ENCODE measurements at places on chromosomes 6 and 20. TPM values are rescaled to one million over a fixed set of nuclear protein-coding genes. Genes with fewer than 3 reads are reported as not detected.
A peak's percentile ranks its signal among the peaks of the same experiment; 100 is the strongest.

DNA sequence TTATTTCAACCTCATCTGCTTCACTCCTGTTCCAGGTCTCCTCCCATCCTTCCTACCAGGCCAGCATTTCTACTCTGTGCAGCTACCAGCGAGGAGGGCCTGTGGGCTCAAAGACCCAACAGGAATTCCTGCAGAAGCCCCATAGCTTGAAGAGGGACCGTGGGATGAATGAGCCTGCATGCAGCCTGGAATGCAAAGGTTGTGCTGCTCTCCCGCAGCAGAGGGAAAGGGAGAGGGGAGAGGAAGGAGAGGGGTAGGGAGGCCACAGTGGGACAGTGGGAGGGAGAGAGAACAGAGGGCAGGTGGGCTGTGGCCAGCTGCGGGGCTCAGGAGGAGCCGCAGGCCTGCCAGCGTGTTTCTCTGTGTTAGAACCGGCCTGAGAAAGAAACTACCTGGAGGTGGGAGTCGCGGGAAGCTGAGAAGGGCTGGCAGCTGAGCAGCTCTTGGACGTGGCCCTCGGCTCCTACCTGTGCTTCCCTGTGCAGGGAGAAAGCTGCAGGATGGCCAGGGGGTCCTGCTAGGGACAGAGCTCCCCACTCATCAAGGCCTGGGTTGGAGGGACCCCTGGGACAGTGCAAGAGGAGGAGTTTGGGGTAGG is 66.1 kb upstream of the MLN start:
- no peak overlapping the region for H3K27ac ChIP-seq
- no peaks in the 10 kb centered on the region for H3K4me1 ChIP-seq
- H3K27me3 ChIP-seq = no peaks in the 10 kb centered on the region
- no peak for DNase-seq
- no peak overlapping the region for H3K4me3 ChIP-seq
- H3K36me3 ChIP-seq = no peaks in the 10 kb centered on the region

GRCh38 chr20:38007526-38007925 is 25.7 kb downstream of the TTI1 start:
- H3K4me3 ChIP-seq = no peak overlapping the region
- no peaks in the 10 kb centered on the region for H3K27me3 ChIP-seq
- DNase-seq = no peak
- no peaks in the 10 kb centered on the region for H3K4me1 ChIP-seq
- H3K36me3 ChIP-seq = no peaks in the 10 kb centered on the region
- no peak overlapping the region for H3K27ac ChIP-seq

GRCh38 chr20:53491462-53491861 is 102.2 kb downstream of the ZNF217 start:
- no peaks in the 10 kb centered on the region for H3K4me1 ChIP-seq
- H3K36me3 ChIP-seq = no peaks in the 10 kb centered on the region
- no peak for DNase-seq
- H3K4me3 ChIP-seq = no peak overlapping the region

GRCh38 chr6:31202259-31203166 is 32.0 kb upstream of the POU5F1 start:
- no peaks in the 10 kb centered on the region for H3K27me3 ChIP-seq
- peaks cover 41% of the 10 kb centered on the region for H3K4me1 ChIP-seq
- peak overlapping the region; percentile 73 for H3K27ac ChIP-seq

DNA sequence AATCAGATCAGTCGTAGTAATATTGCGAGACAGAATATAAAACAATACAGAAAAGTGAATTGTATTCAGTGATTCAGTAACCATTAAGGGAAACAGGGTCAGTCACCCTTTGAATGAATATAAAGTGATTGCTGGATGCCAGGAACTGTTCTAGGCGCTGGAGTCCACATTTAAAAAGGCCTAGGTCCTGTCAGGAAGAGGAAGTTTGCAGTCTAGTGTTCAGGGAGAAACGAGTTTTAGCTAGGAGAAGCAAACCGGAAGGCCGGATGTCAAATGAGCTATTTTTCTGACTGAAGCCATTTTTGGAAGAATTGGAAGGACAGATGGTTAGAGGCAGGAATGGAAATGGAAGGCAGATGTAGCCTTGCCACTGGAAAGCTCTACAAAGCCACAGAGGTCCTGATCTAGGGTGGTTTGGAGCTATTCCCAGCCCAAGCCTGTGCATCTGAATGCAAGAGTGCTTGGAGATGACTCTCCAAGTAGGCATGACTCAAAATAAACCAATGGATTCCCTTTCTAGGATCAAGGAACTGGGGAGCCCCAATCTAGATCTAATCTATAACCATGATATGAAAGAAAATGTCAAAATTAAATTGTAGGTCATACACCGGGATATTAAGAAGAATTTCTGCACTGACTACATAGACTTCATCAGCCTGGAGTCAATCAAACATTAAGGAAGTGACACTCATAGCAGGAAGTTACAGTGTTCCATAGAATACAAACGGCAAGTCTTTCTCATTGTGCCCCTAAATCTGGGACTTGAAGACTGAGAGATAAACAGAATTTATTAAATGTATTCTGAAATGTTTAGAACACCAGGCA is 36.8 kb upstream of the CDKAL1 start:
- no peaks in the 10 kb centered on the region for H3K27me3 ChIP-seq
- no peaks in the 10 kb centered on the region for H3K4me1 ChIP-seq
- H3K27ac ChIP-seq = no peak overlapping the region
- H3K4me3 ChIP-seq = no peak overlapping the region
- no peaks in the 10 kb centered on the region for H3K36me3 ChIP-seq

DNA sequence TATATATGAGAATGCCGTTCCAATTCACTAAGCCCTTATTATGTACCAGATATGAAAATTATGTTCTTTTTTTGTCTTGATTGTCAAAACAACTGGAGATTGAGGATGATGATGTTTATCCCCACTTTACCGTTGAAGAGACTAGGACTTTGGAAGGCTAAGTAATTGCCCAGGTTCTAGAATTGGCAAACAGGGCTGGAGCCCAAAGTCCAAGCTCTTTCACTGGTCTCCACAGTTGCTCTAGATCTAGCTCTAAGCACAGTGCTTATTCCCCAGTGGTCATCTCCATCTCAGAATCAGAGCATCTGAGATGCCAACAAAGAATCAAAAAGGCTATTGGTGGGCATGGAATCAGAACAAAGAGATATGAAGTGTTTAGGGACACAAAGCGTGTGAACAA is 215.3 kb upstream of the FOXA2 start:
- DNase-seq = no peak
- no peaks in the 10 kb centered on the region for H3K4me1 ChIP-seq
- H3K36me3 ChIP-seq = no peaks in the 10 kb centered on the region
- no peak overlapping the region for H3K27ac ChIP-seq

GRCh38 chr20:836190-836589 is 2.7 kb downstream of the FAM110A start:
- no peaks in the 10 kb centered on the region for H3K36me3 ChIP-seq
- no peaks in the 10 kb centered on the region for H3K27me3 ChIP-seq
- no peak for DNase-seq
- H3K27ac ChIP-seq = no peak overlapping the region

DNA sequence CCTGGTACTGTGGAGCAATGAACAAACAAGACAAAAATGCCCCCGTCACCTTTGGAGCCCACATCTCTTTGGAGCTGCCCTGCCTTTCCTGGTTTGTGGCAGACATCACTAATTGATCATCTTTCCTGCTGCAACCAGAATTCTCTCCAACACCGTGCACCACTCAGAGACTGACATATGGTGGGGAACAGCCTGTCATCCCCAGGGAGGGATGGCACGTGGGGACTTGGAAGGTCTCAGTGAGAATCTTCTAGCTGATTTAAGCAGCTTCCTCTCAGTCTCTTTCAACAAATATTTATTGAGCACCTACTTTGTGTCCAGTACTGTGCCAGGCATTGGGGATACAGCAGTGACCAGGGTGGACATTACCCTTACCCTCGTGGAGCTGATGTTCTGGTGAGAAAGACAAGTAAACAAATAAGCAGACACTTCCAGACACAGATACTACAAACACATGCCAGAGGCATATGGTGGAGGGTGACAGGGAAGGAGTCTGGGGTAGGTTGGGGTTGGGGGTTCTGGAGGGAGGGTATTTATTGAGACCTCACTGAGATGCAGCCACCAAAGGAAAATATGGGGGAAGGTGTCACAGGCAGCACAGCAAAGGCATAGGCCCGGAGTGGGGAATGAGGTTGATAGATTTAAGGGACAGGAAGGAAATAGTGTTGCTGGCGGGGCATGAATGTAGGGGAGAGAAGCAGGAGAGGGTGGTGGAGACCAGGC is 82.3 kb downstream of the CEBPB start:
- H3K36me3 ChIP-seq = no peaks in the 10 kb centered on the region
- H3K27ac ChIP-seq = no peak overlapping the region
- no peak overlapping the region for H3K4me3 ChIP-seq
- DNase-seq = no peak
- no peaks in the 10 kb centered on the region for H3K27me3 ChIP-seq

GRCh38 chr6:44474643-44475042 is 87.1 kb downstream of the CDC5L start:
- no peak overlapping the region for H3K4me3 ChIP-seq
- H3K36me3 ChIP-seq = no peaks in the 10 kb centered on the region
- H3K27ac ChIP-seq = no peak overlapping the region
- no peak for DNase-seq

- no peak overlapping the region for H3K27ac ChIP-seq
- H3K27me3 ChIP-seq = no peaks in the 10 kb centered on the region
- no peak for DNase-seq
- H3K36me3 ChIP-seq = no peaks in the 10 kb centered on the region
These were observed 9.3 kb downstream of the SDHAF4 start for GRCh38 chr6:70575899-70576495.

DNA sequence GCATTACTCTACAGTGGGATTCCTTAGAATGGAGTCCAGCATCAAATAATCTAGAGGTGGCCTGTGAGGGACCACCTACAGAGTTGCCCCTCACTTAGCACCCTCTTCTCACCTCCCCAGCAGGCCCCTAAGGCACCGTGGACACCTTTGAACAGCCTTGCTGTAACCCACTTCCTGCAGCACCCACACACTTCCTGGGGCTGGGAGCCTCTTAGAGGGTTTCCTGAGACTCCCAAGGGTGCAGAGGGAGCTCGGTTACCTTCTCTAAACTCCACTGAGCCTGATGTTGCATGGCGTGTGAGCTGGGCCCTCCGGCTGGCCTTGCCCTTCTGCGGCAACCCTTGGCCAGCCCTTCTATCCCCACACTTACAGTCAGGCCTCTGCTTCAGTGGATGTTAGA is 7.3 kb upstream of the SIRPG start:
- H3K4me1 ChIP-seq = peaks cover 73% of the 10 kb centered on the region
- peak overlapping the region; percentile 57 for H3K4me3 ChIP-seq
- DNase-seq = peak; percentile 69
- H3K36me3 ChIP-seq = no peaks in the 10 kb centered on the region
- no peaks in the 10 kb centered on the region for H3K27me3 ChIP-seq

GRCh38 chr6:140855520-140855919 is 1277.2 kb upstream of the GJE1 start:
- no peaks in the 10 kb centered on the region for H3K27me3 ChIP-seq
- no peak overlapping the region for H3K27ac ChIP-seq
- no peak for DNase-seq

- no peaks in the 10 kb centered on the region for H3K4me1 ChIP-seq
- H3K4me3 ChIP-seq = no peak overlapping the region
- no peaks in the 10 kb centered on the region for H3K36me3 ChIP-seq
These were observed 50.2 kb downstream of the STK35 start for GRCh38 chr20:2151858-2152281.

GRCh38 chr6:170284126-170284773 is 6.6 kb downstream of the DLL1 start:
- H3K4me1 ChIP-seq = peaks cover 9% of the 10 kb centered on the region
- H3K27ac ChIP-seq = no peak overlapping the region
- H3K36me3 ChIP-seq = no peaks in the 10 kb centered on the region
- H3K27me3 ChIP-seq = no peaks in the 10 kb centered on the region
- DNase-seq = no peak
- H3K4me3 ChIP-seq = no peak overlapping the region

GRCh38 chr6:130677312-130677711 is 149.9 kb upstream of the SMLR1 start:
- no peaks in the 10 kb centered on the region for H3K27me3 ChIP-seq
- no peaks in the 10 kb centered on the region for H3K4me1 ChIP-seq
- H3K36me3 ChIP-seq = no peaks in the 10 kb centered on the region
- DNase-seq = no peak

DNA sequence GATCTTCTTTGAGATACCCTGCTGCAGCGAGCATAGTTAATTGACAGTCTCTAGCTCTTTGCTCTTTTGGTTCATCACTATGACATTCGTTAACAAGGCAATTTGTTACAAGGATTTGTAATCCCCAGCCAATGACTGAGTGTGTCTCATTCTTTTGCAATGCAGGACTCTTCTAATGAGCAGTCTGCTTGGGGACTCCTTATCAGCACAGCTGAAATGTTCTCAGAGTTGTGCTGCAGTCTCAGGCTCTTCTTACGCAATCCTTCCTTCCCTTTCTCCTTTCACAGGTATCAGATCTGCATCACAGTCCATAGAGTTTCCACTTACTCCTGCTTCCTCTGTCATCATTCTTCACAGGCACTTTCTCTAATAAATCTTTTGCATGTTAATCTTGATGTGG is 161.2 kb upstream of the OGFRL1 start:
- no peaks in the 10 kb centered on the region for H3K36me3 ChIP-seq
- no peak for DNase-seq
- H3K4me3 ChIP-seq = no peak overlapping the region
- no peaks in the 10 kb centered on the region for H3K27me3 ChIP-seq
- H3K27ac ChIP-seq = no peak overlapping the region
- H3K4me1 ChIP-seq = no peaks in the 10 kb centered on the region

DNA sequence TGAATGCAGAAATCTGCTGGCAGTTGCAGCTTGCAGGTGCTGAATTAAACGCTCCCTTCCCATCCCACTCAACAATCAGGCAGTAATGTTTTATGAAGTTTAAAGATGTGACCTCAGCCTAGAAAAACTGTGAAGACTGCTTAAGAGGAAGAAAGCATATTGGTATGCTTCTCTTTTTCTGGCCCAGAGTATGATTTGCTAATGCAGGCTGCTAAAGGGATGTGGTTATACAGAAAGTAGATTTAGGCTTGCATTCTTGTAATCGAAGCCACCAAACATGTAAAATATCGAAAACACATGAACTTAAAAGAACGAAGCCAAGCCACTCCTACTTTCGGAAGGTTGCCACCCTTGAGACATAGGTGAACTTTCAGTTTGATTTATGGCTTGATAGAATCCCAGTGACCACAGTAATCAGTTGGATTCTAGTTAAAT is 40.7 kb downstream of the MAP3K5 start:
- H3K27me3 ChIP-seq = no peaks in the 10 kb centered on the region
- H3K36me3 ChIP-seq = no peaks in the 10 kb centered on the region
- peak overlapping the region; percentile 60 for H3K27ac ChIP-seq

GRCh38 chr6:137646484-137646883 is 152.3 kb upstream of the OLIG3 start:
- no peak overlapping the region for H3K27ac ChIP-seq
- H3K36me3 ChIP-seq = no peaks in the 10 kb centered on the region
- no peaks in the 10 kb centered on the region for H3K27me3 ChIP-seq
- DNase-seq = no peak

The MMS22L gene
- 53.5 TPM for total RNA-seq

The OOEP gene
- 0.41 TPM for total RNA-seq

The PRSS16 gene
- total RNA-seq = 0.62 TPM

The TINAG gene
- not detected for total RNA-seq

The HLA-DOA gene
- 3.0 TPM for total RNA-seq

The GGTLC1 gene
- not detected for total RNA-seq

Measured in naive thymus-derived CD4-positive, alpha-beta T cell (primary cell).